ENCODE measurements at places on chromosomes 7 and 10.
A peak's percentile ranks its signal among the peaks of the same experiment; 100 is the strongest.

DNA sequence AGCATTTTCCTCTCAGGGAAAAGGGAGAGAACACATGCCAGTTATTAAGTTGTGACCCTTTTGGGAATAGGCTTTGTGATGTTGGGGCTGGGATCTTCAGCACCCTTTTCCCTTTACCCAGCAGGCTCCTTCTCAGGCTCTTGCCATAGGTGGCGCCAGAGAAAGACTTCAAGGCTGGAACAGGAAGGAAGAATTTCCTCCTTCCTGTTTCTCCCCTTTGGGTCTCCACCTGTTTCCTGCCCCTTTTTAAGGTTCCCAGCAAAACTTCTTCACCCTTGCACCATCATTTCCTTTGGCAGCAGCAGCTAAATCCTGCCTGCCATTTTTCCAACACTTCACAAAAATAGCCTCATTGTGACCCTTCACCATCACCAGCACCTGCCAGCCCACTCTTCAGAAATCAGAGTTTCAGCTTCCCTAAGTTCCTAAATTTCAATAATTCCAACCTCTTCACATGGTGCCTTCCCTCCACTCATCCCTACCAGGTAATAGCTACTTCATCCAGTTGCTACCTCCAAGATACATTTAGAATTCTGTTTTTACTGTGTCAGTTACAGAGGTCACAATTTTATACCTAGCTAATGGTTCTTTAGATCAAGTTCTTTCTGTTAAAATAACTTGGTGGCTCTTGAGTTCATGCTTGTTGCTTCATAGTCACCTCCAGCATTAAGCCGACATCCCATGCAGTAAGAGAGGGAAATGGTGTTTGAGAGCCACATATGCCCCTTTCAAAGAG, 22.4 kb upstream of the FOXK1 start:
- no peak for DNase-seq

DNA sequence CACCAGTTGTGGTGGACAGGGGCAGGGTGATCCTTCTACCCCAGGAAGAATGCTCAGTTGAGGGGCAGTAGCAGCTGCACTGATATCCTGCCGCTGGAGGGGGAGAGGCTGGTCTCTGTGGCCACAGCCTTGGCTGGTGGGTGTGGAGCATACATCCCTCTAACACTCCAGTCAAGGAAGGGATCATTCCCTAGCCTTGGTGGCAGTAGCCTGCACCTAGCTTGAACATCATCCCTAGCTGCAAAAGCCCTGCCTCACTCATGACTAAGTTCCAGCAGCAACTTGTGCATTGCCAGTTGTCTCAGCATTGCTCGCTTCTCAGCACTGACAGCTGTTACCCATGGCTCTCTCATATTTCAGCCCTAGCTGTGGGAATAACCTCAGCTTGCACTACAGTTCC, 688.9 kb upstream of the POT1 start:
- no peak for DNase-seq

- DNase-seq, result peak; percentile 26
Observed at GRCh38 chr10:31321396-31321941, 2.5 kb downstream of the ZEB1 start.

DNA sequence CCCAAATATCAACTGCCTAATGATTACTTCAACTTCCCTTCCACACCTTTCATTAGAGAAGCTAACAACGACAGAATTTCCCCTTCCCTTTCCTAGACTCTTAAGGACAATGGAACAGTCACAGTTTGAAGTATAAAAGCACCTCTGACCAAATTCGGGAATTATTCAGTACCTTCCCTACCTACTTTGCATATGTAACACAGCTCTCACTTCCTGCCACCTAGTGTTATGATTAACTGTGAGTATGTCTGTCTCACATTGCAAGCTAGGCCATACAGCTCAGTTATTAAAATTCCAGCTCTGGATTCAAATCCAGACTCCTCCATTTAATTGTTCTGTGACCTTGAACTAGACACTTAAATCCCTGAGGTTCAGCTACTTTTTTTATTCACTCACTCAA, 44.8 kb upstream of the HPSE2 start:
- no peak for DNase-seq

GRCh38 chr10:13765641-13766341, 179.0 kb downstream of the PRPF18 start:
- peak; percentile 67 for DNase-seq

- no peak for DNase-seq
Observed at GRCh38 chr7:55179931-55180682, 161.3 kb downstream of the EGFR start.

DNA sequence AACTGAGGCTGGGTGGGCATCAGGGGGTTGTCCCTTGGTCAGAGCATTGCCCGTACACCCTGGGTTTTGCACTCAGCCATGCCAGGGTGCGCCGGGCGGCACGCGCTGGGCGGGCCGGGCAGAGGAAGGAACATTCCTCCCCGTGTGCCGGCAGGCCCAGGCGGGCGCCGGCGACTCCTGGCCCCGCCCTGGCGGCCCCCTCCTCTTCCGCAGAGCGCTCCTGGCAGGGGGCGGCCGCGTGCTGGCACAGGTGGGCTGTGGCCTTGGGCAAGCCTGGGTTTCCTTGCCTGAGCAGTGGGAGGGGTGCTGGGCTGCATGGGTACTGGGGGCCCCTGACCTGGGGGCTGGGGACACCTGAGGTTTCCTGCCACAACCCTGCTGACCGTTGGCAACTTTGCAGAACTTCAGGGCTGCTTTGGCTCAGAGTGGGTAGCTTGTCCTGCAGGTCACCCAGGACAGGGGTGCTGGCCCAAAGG, 3.9 kb downstream of the LFNG start:
- peak; percentile 80 for DNase-seq

DNA sequence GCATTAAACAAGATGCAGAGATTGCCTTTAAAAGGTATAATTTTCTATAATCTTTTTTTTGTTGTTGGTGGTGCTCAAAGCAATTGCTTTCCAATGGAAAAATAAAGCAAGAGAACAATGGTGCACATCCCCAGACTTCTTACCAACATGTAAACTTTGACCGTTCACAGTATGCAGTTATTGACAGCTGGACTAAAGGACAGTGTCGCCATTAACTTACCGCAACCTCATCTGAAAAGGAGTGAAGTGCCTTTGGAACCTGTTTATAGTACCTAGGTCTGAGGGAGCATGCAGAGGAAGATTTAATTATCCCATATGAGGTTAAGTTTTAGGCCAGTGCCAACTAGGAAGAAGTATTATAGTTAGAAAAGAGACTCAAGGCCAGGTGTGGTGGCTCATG, 654.5 kb downstream of the PARD3 start:
- no peak for DNase-seq

DNA sequence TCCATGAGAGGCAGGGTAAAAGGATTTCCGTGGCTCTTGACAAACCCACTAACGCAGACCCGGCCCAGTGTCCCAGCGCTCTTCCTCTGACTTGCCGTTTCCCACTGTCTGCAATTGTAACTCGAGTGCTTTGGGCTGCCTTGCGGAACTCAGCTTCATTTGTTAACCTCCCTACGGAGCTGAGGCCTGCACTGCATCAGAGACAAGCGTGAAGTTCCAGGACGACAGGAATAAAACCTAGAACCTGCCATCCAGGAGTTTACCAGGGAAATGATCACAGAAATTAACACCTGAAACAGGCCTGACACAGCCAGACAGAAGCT, 76.2 kb downstream of the SFMBT2 start:
- DNase-seq, result no peak

GRCh38 chr7:630111-630511, 96.4 kb upstream of the DNAAF5 start:
- no peak for DNase-seq

DNA sequence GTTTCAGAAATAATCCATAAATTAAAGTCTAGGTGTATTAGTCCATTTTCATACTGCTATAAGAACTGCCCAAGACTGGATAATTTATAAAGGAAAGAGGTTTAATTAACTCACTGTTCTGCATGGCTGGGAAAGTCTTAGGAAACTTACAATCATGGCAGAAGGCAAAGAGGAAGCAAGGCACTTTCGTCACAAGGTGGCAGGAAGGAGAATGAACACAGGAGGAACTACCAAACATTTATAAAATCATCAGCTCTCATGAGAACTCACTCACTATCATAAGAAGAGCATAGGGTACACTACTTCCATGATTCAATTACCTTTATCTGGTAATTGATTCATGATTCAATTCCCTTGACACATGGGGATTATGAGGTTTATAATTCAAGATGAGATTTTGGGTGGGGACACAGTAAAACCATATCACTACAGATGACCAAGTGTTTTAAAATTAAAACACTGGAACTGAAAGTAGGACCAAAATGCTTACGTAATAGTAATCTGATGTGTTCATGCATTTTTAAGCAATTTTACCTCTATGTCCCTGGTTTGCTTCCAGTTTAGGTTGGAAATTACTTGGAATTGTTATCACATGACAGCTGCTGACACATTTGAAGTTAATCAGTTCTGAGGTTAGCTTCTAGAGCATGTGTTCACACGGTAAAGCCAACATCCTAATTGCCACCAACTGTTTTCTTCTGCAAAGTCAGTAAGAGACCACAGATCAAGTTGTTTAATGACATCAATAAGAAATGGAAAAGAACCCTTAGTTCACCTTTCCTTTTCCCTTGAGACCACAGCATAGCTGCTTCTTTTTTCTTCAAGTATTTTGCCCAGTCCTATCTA, 48.4 kb upstream of the SEMA3C start:
- DNase-seq, result no peak

- DNase-seq, result no peak
Observed at GRCh38 chr10:32957341-32958084, 517 bp downstream of the ITGB1 start.

DNA sequence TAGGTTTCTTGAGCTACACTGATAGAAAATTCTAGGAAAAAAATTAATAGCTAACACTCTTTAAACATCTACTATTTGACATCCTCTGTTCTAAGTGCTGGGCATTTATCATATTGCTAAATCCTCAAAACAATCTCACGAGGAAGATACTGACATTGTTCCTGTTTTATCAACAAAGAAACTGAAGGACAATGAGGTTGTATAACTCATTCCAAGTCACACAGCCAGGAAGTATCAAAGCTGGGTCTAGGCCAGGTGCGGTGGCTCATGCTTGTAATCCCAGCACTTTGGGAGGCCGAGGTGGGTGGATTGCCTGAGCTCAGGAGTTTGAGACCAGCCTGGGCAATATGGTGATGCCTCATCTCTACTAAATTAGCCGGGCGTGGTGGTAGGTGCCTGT, 51.6 kb upstream of the IL6 start:
- no peak for DNase-seq

GRCh38 chr7:51141451-51142003, 175.1 kb downstream of the COBL start:
- DNase-seq, result peak; percentile 51

DNA sequence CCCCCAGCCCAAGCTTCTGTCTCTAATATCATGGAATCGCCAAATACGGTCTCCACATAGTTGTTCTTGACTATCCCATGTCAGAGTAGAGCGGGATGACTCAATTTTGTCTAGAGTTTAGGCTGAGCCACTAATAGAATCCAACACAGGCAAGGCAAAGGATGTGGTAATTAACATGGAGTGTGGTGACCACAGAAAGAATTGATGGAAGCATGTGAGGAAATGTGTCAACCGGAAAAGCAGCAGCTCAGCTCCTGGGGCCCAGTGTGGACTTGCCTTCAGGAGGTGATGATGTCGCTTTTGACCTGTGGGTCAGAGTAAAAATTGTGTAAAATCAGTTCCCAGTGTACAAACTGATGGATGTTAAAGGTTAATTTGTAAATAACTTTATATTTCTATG, 139.3 kb upstream of the KLF6 start:
- DNase-seq, result peak; percentile 76

- DNase-seq, result no peak
Observed at GRCh38 chr7:79011921-79012320, 441.5 kb downstream of the MAGI2 start.

- DNase-seq, result peak; percentile 64
Observed at GRCh38 chr7:2709553-2710285, 21.7 kb downstream of the AMZ1 start.

- no peak for DNase-seq
Observed at GRCh38 chr10:93440591-93441091, 41.5 kb downstream of the MYOF start.

GRCh38 chr10:30155401-30155800, 96.0 kb upstream of the JCAD start:
- DNase-seq, result no peak

DNA sequence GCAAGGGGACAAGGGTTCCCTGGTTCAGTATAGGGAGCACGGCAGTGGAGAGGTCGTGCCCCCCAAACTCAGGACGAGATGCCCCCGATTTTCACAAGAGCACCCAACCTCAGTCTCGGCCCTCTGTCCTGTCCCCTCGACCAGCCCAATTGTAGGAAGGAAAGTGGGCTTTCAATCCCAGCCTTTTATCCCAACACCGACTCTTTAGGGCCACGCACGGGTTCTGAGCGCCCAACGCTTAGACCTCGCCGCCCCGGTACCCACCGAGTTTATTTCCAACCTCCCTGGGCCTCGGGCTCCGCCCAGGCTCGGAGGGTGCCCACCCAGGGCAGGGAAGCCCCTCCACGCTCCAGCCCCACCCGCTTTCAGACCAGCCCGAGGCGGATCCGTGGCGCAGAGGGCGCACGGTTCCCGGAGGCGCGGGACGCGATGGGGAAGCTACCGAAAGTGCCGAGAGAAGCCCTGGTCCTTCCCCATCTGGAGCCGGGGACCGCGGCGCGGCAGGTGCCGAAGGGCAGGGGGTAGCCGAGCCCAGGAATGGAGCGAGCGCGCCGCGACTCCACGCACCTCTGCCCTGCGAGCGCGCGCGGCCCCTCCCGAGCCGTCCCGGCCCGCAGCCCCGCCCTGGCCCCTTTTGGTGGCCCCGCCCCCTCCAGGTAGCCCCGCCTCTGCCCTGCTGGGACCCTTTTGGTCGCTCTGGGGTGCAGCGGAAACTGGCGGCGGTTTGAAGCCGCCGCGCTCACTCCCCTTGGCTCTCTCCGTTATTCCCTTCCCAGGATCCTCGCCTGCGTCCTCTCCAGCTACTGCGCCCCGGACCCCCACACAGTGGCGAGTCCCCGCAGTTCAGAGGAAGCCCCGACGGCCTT, 20.4 kb downstream of the GRID2IP start:
- no peak for DNase-seq

GRCh38 chr10:129024046-129024445, 443.0 kb upstream of the MGMT start:
- DNase-seq, result no peak

DNA sequence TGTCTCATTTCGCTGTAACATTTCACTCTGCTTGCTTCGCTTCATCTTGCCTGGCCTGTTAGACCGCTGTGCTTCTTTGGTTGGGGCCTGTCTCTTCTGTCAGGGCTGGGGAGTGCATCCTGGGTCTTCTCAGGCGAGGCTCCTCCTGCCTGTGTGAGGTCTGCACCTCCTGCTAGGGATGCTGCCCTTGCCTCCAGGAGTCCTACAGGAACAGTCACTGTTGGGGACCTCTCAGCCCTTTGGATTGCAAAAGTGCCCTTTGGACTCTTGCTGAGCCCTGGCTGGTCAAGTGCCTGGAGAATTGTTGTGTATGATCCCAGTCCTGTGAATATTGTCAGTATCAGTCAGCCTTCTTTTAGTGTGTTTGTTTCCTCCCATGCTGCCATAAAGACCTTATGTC, 84.1 kb downstream of the MDFIC start:
- no peak for DNase-seq

- DNase-seq, result no peak
Observed at GRCh38 chr10:90746829-90747228, 111.0 kb downstream of the HTR7 start.

Measured in SW480 (cell line).